ENCODE measurements at places on chromosomes 3 and 15.

GRCh38 chr3:131973731-131974130, 61.1 kb downstream of the CPNE4 start:
- no peak for DNase-seq

DNA sequence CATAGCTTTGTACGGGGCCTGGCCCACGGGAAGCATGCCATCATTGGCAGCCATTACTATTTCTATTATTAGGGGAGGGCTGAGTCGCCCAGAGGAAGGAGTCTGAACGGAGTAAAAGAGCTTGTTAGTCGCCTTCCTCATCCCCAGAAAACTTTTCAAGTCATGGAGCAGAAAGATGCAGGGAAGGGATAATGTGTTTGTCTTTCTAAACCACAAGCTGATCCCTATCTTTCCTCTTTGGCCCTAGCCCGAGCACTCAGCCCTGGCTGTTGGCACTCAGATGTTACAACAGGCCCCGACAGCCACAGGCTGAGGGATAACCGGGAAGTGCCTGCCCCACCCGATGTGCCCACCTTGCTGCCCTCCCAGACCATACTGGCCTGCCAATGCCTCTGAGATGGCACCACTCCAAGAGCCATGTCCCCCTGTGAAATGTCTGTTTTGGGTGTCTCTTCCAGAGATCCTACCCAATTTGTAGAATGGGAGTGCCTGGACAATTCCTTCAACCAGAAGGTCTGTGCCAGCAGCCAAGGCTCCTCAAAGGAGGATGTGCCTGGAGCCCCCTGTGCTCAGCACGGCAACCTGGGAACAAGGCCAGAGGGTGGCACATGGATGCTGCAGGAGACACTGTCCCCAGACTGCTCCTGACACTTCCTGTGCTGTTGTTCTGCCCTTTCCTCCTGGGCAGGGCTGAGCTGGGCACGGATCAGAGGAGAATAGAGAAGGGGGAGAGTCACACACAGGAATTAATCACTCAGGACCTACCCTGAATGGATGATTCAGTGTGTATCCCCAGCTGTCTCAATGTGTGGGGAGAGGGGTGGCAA, 10.8 kb downstream of the PAK6 start:
- no peak for DNase-seq

DNA sequence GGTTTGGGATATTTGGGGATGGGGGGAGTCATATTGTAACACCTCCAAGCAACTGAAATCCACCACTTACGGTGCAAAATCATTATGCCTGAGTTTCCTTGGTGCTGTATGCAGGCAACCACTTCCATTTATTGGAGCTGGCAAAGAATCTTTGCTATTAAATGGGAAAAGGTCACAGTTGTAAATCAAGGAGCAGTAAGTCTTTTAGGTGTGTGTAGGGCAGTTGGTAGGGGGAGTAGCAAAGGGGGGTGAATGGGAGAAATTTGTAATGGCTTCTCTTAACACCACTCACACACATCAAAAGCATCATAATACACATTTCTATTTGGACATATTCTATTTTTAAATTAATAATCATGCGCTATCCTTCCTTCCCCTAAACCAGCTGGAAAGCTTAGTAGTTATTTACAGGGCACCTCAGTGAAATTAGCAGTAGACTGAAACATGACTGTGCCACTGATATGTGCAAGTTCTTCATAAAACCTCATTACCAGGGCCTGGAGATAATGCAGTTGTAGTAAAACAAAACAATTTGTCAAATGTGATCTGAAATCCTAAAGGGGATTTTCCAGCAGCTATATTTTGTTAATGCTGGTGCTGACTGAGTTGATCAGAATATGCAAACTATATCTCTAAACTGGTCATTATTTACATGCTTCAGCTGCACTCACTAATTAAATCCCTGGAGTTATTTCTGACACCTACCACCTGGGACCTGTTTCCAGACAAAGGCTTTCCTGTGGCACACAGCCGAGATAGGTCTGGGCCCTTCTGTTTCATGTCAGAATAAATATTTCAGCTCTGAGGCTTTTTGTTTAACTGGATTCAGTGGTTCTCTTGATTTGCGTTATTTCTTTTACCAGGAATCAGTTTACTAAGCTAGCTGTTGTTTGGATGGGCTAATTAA, 90.1 kb downstream of the B3GALNT1 start:
- DNase-seq: no peak

GRCh38 chr3:55574671-55575070, 87.6 kb upstream of the WNT5A start:
- DNase-seq: no peak

GRCh38 chr3:152321955-152322377, 53.2 kb downstream of the MBNL1 start:
- no peak for DNase-seq

DNA sequence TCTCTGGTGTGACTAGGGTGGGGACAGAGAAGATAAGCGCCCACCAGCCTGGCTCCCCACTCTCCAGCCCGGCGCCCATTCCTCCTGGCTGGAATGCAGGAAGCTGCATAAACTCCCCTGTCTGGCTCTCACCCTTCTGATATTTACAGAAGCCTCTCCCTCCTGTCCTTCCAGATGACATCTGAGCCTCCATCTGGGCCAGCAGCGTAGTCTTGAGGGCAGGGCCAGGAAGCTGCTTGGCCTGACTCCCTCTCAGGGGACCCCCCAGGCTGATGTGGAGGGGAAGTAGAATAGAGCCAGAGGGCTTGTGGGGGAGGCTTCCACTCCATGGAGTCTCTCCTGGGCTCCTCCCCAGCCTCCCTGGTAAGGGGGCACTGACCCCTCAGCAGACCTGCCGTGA, 49.9 kb downstream of the LINGO1 start:
- DNase-seq: no peak

GRCh38 chr3:40317061-40317855, 7.8 kb downstream of the EIF1B start:
- DNase-seq: no peak

DNA sequence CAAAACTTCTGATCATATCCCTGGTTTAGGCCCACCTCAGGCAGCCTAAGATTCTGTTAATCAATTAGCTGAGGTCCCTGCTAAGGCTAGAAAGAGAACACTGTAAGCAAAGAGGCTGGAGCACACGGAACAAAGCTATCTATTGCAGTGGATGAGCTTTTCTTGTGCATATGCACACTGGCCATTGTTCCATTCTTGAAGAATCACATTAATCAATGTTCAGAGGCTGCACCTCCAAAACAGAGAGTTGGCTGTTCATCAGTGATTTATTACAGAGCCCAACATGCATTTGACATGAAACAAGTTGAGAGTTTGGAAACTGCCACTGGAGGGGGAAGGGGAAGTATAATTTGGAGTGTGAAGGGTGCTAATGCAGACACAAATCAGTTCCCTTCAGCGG, 873.0 kb downstream of the ROBO1 start:
- DNase-seq: no peak

DNA sequence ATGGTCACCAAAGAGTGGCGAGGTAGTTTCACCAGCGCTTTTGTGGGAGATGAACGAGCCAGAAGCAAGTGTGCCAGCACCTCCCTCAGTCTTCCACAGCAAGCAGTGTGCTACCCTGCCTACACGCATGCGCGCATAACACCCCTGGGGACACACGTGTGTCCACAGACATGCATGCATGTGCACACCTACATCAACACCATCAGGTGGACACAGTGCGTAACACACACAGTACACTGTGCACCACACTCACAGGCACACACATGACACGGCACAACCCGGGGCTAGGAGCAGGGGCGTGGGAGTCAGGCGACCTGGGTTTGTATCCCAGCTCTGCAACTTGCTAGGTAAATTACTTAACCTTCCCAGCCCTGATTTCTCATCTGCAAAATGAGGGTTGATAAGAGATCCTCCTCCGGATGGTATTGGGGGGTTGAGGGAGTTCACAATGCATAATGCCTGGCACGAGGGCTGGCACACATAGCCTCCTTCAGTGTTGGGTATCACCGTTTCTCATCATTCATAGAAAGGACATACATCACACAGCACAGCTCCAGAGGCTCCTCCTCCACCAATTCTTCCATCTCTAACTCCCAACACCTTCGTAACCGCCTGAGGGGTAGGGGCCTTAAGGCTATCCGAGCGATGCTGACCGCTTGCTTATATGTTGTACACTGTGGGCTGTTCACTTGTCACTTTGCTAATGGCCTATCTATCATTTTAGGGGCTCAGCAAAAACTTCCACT, 174.9 kb downstream of the SMAD6 start:
- DNase-seq: no peak

DNA sequence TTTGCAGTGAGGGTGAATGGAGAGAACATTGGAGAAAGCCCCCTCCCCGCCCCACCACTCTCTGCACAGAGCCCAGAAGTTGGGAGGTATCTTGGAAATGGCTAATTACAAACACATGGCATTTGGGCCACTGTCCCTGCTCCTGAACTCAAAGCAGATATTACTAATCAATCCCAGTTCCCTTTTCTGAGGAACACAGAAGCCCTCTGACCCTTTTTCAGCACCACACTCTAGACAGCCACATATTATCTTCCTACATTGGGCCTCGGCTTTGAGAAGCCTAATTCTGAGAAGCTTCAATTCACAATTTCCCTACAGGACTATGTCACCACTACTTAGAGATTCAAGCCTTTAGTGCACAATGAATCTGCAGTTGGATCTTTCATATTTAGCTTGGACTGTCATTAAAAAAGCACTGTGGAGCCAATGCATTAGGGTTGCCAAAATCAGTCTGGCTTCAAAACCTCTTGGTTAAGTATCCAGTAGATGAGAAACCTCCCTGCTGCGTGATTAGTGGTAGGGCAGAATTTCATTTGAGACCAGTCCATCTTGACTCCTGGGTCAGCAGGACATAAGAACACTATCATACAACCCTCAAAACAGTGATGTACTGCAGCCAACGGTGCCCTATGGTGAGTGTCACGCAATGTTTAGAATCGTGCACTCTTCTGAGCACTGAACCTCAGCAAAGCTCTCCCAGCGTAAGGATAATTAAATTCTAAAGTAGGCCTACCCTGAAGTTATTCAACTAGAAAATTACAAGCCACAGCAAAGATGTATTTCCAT, 26.1 kb downstream of the MGLL start:
- DNase-seq: no peak

DNA sequence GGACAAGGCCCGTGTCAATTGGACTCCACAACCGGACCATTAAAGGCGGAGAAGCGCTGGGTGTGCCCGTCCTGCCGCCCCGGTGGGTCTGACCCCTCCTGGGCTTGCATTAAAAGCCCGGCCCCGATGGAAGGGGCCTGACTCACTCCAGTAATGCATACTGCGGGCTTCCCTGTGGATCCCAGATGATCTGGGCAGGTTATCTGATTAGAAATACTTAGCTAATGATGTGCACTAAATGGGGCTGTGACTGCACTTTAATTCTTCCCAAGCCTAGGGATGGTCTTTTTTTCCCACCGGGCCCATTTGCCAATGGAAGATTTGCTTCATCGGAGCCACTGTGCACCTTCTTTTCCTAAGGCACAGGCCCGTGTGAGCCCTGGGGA, 124.9 kb downstream of the TMEM266 start:
- DNase-seq: no peak

- DNase-seq: no peak
Measured at GRCh38 chr3:170323331-170323730, 34.2 kb upstream of the SKIL start.

DNA sequence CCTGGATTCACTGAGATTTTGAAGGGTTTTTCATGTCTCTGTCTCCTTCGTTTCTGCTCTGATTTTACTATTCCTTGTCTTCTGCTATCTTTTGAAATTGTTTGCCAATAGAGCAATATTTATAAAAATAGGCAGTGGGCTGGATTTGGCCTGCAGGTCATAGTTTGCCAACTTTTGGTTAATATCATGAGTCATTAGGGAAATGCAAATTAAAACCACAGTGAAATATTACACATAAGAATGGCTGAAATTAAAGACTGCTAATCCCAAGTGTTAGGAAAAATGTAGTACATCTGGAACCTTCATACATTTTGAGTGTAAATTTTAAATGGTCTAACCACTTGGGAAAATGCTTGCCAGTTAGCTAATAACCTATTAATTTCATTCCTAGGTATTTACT, 56.3 kb downstream of the ABI3BP start:
- DNase-seq: no peak

DNA sequence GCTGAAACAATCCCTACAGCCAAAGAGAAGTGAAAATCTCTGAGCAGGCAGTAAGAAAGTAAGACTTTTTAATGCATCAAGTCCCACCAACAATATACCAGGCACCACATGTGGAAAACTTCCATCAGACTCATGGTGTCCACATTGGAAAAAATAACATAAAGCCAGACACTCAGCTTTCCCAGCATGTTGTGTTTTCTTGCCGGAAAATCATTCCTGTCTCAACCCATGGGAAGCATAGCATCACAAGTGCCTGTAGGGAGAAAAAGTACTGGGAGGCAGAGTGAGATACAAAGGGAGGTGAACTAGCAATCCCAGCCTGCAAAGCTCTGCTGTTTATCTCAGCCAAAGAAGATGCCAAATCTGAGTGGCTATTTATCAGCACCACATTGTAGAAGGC, 868.9 kb downstream of the SI start:
- no peak for DNase-seq

- DNase-seq: no peak
Measured at GRCh38 chr3:188166441-188166840, 12.5 kb downstream of the LPP start.

DNA sequence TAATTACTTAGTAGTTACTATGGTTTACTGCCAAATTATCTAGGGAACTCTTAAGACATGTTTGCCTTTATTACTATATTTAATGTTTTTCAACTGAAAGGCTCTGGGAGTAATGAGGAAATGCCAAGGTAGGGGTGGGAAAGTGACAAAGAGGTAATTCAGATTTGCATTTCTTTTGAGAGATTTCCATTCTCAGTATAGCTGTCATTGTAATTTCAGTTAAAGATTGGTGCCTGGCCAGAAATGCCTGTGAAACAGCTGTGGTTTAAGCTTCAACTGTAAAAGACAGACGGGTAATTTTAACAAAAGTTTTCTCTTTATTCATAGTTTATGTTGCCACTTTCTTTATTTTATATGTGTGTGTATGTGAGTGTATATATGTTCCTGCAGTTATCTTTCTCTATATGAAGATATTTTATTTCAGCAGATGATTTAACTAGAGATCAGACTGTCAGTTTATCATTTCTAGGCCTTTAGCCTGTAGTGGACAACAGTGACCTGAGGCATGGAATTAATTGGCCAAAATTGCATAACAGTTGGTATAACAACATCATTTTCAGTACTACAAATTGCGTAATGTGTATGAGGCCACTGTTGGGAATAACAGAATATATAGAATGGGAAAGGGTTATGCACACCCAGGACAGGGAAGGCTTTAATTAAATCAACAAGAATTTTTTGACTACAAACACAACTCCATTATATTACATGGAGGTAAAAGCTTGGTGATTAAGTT, 119.0 kb downstream of the BBX start:
- DNase-seq: no peak

GRCh38 chr15:98164571-98164970, 204.1 kb downstream of the ARRDC4 start:
- no peak for DNase-seq

- no peak for DNase-seq
Measured at GRCh38 chr3:40901298-40901697, 298.0 kb upstream of the CTNNB1 start.

GRCh38 chr3:153173758-153174516, 11.9 kb downstream of the RAP2B start:
- no peak for DNase-seq

Data from activated naive CD4-positive, alpha-beta T cell (primary cell).